ENCODE measurements at places on chromosomes 6 and 20. TPM values are rescaled to one million over a fixed set of nuclear protein-coding genes. Genes with fewer than 3 reads are reported as not detected.

Gene PRKN
- 0.39 TPM for total RNA-seq

Gene ENPP5
- 1.5 TPM for total RNA-seq

Gene CALHM5
- 0.04 TPM for total RNA-seq

Gene RCAN2
- total RNA-seq: 0.23 TPM

Gene KCNK15
- under 0.01 TPM for total RNA-seq

Gene GJA10
- not detected for total RNA-seq

Gene MTFR2
- total RNA-seq: 8.6 TPM

Gene PSORS1C2
- not detected for total RNA-seq

Gene SSTR4
- not detected for total RNA-seq

Gene CHRNA4
- not detected for total RNA-seq

Gene MCCD1
- not detected for total RNA-seq

Gene GLP1R
- not detected for total RNA-seq
